Activated T-helper 1 cell treated with anti-CD3 and anti-CD28 coated beads, Interleukin-12 subunit alpha, Interleukin-12 subunit beta, Interleukin-2, Interleukin-4 antibody, amounts not matched to agents 30 ng/mL and 10 ng/mL and 1 ng/mL, durations not matched to agents 14 hours and 24 hours and 36 hours (primary cell): ENCODE measurements at places on chromosomes 1 and 21.

- DNase-seq = no peak
These were observed 23.3 kb downstream of the ETNK2 start for GRCh38 chr1:204128464-204128963.

DNA sequence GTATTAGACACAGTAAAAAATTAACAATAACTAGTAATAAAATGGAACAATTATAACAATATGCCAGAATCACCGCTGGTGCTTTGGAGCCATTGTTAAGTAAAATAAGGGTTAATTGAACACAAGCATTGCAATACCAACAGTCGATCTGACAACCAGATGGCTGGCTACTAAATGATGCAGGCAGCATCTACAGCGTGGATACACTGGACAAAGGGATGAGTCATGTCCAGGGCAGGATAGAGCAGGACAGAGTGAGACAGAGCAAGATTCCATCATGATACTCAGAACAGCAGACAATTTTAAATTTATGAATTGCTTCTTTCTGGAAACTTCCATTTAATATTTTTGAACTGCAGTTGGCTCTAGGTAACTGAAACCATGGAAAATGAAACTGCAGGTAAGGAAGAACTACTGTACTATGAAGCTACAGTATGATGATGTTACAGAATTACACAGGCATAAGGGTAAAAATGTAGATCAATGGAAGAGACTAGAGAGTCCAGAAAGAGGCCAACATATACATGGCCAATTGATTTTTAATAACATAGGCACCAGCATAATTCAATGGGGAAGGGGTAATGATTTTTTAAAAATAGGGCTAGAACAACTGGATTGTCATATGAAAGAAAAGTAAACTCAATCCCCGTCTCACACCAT is 168.7 kb downstream of the RRAGC start:
- DNase-seq = no peak

GRCh38 chr1:97875996-97876395 is 44.8 kb downstream of the DPYD start:
- DNase-seq = no peak

GRCh38 chr21:40208948-40209345 is 341.7 kb downstream of the PCP4 start:
- DNase-seq = no peak

DNA sequence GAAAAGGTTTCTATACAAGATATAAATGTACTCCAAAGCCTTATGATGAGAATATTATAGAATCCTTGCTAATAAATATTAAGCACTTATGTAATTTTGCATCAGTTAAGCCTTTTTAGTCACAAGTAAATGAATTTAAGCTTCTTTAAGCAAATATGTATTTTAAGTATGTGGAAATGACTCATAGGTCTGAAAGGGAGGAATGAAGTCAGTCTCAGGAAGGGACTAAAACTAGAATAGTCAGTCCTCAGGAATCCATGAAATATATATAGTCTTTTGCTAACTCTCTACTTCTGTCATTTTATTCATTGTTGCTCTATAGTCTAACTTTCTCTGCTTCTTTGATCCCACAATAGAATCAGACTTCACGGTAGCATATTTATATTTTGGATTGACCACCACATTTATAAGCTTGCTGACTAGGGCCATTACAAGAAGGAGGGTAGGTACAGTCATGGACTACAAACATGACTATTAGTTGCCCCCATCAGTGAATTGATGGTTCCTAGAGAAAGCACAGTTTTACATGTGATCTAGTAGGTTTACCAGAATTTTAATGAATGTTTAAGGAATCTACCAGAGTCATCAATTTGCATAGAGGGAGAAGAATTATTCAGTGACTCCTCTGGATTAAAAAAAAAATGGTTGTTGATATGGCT is 20.2 kb upstream of the RABGGTB start:
- DNase-seq = no peak

DNA sequence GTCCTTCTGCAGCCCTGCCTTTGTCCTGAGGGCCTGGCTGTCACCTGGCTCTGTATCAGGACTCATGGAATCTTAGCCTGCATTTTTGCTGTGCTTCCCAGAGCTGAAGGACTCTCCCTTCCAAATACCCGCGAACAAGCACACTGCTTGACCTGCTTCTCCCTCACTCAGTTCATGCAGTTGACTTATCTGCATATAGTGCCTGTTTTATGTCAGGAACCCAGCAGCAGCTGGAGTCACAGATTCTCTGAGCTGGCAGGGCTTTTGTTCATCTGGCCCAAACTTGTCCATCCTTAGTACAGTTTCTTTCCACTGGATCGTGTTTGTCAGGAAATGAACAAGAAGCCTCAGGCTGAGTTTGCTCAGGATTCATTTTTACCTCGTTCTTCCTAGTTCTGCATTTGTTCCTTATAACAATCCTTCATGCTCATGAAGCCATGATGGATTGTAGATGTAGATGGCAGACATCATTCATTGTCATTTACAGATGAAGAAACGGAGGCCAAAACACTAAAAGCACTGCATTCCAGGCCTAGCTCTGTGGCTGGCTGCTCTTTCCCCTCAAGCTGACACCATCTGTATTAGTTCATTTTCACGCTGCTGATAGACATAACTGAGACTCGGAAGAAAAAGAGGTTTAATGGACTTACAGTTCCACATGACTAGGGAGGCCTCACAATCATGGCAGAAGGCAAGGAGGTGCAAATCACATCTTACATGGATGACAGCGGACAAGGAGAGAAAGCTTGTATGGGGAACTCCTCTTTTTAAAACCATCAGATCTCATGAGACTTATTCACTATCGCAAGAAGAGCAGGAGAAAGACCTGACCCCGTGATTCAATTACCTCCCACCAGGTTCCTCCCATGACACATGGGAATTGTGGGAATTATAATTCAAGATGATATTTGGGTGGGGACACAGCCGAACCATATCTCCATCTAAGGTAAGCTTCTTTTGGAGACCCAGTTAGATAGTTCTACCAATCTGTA is 150.9 kb downstream of the HIVEP3 start:
- no peak for DNase-seq
